ENCODE measurements at places on chromosomes 7 and 10. TPM values are rescaled to one million over a fixed set of nuclear protein-coding genes. Genes with fewer than 3 reads are reported as not detected.

DGKB gene
- total RNA-seq, result not detected

CPVL gene
- 15.2 TPM for total RNA-seq

TMEM229A gene
- total RNA-seq, result not detected

TMEM178B gene
- total RNA-seq, result 1.9 TPM

GRID2IP gene
- total RNA-seq, result not detected

GHRHR gene
- not detected for total RNA-seq

GRM3 gene
- not detected for total RNA-seq

DNA sequence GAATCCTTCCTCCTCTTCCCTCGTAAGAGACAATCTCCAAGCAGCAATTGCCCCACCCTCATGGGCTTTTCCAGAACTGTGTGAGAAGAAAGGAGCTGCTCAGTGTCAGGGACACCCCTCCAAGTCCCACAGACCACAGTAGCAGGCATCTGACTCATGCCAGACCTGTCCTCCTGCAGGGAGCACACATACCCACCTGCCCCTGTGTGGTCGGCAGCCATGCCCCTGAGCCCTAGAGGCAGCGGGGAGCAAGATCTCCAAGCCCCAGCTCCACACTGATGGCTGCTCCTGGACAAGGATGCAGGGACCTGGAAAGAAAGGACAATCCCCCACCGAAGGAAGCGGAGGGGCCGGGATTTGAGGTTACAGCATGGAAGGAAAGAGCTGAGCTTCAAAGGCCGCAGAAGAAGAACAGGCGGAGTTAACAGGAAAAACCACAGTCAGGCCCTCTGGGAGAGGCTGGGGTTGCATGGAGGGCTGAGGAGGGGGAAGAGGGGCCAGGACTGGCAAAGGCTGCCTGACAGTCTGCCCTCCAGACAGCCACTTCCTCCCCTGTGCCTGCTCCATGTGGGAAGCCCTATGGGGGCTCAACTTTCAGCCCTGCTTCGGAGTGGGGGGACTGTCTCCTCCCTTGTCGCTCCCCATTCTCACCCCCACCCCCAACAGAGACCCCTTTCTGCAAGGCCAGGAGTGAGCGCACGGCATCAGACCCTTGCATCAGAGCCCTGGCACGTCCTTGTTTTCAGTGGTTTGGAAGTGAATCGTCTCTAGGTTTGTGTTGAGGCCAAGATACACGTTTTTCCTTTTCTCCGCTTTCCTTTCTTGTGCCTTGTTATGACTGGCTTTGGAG is 46.8 kb downstream of the ASB13 start:
- DNase-seq, result no peak

- DNase-seq, result no peak
Observed at GRCh38 chr7:135114622-135115021, 33.2 kb upstream of the TMEM140 start.

DNA sequence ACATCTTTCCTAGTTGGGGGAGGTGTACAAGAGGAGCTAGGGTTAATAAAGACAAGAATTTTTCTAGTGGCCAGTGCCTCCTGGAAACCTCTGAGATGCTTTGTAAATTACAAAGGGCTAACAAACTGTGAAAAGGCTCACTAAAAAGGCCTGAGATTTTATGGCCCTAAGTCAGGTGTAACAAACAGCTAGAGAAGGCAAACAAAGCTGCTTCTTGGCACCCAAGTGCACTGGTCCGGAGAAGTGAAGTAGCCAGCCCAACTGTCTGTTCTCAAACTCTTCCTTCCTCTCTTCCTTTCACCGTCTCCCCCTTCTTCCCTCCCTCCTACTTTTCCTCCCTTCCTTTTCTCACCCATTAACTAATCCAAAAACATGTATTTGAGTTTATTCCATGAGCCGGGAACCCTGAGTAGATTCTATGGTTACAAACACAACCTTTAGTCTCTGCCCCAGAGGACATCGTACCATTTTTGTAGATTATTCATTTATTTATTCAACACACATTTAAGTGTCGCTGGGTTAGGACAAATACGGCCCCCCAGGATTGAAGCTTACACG is 143.4 kb upstream of the PCGF5 start:
- no peak for DNase-seq

DNA sequence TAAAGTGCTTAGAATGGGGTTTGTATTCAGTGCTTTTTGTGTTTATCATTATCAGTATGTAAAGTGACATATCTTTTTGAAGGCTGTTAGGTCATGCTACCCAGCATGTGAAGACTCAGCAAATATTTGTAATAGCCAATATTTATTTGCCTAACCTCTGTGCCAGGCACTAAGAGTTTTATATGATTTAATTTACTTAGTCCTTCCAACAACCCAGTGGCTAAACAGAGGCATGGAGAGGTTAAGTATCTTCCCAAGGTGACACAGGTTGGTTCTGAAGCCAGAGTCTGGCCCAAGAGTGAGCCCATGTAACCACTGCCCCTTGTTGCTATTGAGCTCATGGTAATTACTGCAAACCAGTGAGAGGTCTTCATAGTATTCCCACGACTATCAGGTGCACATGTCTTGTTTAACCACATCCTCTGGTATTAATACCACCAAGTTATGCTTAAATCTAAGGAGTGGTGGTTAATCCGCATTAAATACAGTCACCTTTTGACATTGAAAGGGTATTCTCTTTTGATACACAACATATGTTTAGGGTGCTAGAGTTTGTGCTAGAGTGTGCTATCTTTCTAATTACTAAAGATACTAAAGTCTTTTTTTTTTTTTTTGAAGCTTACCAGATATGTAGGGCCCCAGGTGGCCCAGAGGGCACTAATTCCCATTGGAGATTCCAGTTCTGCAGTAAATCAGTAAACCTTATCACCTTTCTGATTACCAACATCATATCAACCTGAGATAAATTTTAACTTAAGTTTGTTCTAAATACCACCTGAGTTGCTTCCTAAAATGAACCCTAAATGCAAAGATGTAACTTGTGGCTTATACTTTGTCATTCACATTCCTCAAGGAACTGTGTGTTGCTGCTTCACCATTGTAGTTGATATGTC is 2.9 kb downstream of the ADD3 start:
- DNase-seq, result no peak

GRCh38 chr10:70441895-70442309 is 421 bp upstream of the NODAL start:
- DNase-seq, result no peak

DNA sequence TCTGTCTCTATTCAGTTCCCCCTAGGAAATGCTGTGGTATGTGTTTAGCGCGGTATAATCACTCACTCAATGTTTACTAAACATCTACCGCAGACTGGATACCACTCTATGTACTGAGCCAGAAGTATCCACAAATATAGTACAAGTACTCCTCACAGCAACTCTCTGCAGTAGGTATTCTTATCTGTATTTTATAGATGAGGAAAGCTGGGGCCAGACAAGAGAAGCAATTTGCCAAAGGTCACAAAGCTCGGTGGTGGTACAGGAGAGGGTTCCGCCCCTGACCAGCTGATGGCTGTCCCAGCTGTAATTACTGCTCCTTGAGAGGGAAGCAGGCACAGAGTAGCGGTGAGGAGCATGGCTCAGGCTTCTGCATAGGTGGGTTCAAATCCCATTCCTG is 184.1 kb downstream of the DOCK4 start:
- DNase-seq, result no peak

DNA sequence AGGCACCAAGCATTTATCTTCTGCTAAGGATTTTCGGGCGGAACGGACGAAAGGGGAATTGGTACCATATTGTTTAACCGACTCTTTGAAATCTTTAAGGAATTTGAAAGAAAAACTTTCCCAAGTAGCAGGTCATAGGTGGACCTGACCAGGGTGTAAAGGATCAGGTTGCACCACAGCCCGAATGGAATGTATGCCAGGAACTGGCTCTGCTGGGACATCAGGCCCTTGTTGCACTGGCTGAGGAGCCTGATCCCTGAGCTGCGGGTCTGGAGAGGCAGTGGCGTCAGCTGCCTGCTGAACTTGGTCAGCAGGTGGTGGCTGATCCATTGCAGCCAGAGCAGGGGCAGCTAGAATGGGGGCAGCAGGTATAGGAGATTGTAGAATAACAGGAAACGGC is 41.4 kb upstream of the AKR1C2 start:
- no peak for DNase-seq

GRCh38 chr10:30775779-30776591 is 146.4 kb upstream of the LYZL2 start:
- DNase-seq, result no peak

DNA sequence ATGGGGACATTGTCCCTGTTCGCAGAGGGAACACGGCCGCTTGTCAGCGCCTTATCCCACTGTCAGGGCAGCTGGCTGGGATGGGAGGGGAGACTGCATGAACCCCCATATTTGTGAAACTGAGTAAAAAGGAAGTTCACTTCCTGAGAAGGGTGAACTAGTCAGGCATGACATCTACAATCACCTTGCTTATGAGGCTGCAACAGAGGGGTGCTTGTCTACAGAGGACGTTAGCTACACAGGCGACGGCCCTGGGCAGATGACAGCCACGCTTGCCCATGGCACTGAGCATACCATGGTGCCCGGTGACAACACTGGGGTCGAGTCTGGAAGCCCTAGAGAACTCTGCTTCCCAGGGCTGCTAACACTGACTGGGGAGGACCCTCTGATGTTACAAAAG is 46.0 kb upstream of the KDM7A start:
- DNase-seq, result no peak

GRCh38 chr10:24958721-24959381 is 6.4 kb upstream of the PRTFDC1 start:
- DNase-seq, result no peak

DNA sequence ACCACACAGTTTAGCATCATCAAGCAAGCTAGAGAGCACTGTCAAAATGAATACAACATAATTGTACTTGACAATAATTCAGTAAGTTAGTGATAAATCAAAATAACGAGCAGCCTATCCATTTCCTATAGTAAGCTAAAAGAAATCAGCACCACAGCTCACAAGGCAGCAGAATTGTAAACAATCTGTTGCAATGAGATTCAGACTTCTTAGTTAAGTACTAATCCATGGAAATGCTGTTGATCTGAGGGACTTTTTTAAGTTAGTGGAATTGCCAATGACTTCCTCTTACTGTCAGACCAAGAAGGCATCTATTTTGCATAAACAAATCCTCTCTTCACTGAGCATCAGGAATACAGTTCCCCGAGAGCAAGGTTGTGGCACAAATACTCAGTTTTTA is 136.6 kb upstream of the CCDC6 start:
- no peak for DNase-seq

- no peak for DNase-seq
Observed at GRCh38 chr10:17562614-17563013, 54.6 kb downstream of the HACD1 start.

- no peak for DNase-seq
Observed at GRCh38 chr10:11742009-11742778, at the start of gene ECHDC3. TSS of gene ECHDC3 (plus strand) at chr10:11742382. CDS start at chr10:11742577, 195 bp downstream.

GRCh38 chr7:93185303-93186027 is 37.3 kb upstream of the SAMD9L start:
- DNase-seq, result no peak

Measured in ascending aorta (tissue), 2 donors.